ENCODE measurements at places on chromosomes 1 and 21. TPM values are rescaled to one million over a fixed set of nuclear protein-coding genes. Genes with fewer than 3 reads are reported as not detected.
A peak's percentile ranks its signal among the peaks of the same experiment; 100 is the strongest.

DNA sequence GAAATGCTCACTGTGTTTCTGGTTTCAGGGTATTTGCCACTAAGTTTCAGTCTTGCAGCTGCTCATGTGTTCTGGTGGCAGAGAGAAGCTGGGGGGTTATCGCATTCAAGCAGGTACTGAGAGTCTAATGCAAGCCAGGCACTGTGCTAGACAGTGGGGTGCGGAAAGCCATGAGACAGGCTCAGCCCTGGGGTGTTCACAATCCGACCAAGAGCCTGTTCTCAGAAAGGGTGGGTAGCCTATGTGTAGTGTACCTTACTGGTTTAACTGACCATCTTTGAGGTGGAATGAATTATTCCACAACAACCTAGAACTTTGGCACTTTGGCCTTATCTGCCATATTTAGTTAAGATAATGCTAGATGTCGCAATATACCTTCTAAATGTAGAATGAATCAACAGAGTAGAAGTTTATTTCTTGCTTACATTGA lies 55.3 kb upstream of the ROR1 start:
- DNase-seq, result no peak

The LCE2B gene
- not detected for total RNA-seq

DNA sequence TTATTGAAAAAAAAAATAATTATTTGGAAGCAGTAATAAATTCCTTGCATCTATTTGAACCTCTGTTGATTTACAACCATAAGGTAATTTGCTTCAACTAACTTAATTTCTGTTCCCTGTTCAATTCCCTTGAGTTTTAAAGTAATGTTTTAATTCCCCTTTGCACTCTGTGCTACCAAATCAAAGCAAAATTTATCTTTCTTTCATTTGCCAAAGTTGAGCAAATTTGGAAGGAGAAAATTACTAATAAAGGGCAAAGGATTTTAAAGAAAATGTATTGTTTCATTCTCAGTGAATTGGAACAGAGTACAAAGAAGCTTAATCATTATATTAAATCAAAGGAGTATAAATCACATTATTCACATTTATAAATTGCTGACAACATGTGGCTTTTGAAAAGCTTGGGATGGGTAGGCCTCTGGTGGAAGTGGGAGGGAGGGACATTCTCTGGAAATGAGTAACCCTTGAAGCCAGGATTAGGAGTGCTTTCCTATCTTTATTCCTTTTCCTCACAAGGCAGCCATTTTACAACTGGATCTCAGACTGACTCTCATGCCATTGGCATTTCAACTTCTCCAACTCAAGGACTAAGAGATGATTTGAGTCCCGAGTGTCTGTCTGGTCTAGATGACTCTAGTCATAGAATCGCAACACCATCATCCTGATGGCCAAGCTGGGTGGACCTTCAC lies 331.6 kb upstream of the DUSP10 start:
- DNase-seq, result no peak

- no peak for DNase-seq
Measured at GRCh38 chr1:203596673-203597210, 29.9 kb upstream of the ATP2B4 start.

GRCh38 chr1:114108751-114109255 lies 44.9 kb downstream of the SYT6 start:
- DNase-seq, result no peak

DNA sequence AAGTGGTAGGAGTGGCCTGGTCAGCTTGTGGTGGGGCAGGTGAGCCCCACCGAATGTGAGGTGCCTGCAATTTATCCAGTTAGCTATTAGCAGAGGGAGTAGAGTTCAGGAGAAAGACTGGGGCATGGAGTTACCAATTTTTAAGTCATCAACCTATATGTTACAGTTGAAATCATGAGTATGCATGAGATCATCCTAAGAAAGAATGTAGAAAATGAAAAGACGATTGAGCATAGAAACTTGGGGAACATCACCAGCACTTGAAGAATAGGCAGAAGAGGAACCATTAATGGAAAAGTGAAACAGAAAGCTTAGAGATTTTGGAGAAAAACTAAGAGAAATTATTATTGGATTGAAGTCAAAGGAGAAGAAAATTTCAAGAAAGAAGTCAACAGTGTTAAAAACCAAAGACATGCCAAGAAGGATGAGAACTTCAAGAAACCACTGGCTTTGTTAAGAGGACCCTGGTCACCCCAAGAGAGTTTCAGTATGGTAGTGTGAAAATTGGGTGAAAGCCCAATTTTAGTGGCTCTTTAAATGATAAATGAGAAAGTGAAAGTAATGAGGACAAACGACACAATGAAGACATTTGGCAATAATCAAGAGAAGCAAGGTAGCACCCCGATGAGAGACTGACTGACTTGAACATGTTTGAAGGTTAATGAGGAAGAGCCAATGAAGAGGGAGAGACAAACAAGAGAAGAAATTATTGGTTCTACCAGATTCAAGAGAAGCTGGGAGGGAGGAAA lies 36.7 kb downstream of the DNASE2B start:
- no peak for DNase-seq

- DNase-seq, result peak; percentile 80
Measured at GRCh38 chr1:236103646-236104218, 38.6 kb upstream of the GPR137B start.

DNA sequence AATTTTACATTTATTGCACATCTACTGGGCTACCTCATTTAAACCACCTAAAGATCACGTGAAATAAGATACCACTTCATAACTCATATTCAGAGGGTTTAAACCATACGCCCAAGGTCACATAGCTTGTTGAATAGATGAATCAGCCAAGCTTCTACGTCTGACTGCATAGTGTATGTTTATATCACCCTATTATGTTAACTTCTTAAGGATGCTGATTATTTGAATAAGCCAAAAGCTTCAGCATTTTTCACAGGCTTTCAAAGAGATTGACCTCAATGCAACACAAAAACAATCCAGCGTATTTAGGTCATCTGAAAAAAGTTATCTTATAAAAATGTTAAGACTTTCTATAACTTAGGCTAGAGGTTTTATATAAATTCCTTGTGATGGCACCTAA lies 373.8 kb downstream of the TGFB2 start:
- DNase-seq, result no peak

The GADD45A gene
- total RNA-seq, result 48.3 TPM

DNA sequence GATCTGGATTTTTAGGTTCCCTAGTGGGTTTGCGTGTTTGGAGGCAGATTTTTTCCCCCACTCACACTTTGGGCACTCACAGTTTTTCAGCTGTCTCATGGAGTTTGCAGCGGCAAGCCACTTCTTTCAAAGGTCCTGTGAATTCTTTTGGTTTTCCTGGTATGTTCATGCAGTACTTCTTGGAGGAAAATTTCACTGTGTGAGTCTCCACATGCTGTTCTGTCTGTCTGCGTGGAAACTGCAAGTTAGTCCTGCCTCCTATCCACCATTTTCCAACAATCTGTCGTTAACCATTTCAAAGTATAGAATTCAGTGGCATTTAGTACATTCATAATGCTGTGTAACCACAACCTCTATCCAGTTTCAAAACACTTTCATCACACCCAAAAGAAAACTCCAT lies 793 bp upstream of the FMO1 start:
- no peak for DNase-seq

DNA sequence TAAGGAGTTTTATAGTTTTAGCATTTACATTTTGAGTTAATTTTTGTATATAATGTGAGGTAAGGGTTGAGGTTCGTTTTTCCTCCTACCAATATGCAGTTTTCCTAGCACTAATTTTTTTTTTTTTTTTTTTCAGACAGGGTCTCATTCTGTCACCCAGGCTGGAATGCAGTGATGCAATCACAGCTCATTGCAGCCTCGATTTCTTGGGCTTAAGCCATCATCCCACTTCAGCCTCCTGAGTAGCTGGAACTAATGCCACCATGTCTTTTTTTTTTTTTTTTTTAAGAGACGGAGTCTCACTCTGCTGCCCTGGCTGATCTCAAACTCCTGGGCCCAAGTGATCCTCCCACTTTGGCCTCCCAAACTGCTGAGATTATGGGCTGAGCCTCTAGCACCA lies 2.5 kb upstream of the UBASH3A start:
- no peak for DNase-seq

GRCh38 chr1:84374991-84375696 lies 23.1 kb upstream of the DNASE2B start:
- DNase-seq, result no peak

The TFF2 gene
- not detected for total RNA-seq

DNA sequence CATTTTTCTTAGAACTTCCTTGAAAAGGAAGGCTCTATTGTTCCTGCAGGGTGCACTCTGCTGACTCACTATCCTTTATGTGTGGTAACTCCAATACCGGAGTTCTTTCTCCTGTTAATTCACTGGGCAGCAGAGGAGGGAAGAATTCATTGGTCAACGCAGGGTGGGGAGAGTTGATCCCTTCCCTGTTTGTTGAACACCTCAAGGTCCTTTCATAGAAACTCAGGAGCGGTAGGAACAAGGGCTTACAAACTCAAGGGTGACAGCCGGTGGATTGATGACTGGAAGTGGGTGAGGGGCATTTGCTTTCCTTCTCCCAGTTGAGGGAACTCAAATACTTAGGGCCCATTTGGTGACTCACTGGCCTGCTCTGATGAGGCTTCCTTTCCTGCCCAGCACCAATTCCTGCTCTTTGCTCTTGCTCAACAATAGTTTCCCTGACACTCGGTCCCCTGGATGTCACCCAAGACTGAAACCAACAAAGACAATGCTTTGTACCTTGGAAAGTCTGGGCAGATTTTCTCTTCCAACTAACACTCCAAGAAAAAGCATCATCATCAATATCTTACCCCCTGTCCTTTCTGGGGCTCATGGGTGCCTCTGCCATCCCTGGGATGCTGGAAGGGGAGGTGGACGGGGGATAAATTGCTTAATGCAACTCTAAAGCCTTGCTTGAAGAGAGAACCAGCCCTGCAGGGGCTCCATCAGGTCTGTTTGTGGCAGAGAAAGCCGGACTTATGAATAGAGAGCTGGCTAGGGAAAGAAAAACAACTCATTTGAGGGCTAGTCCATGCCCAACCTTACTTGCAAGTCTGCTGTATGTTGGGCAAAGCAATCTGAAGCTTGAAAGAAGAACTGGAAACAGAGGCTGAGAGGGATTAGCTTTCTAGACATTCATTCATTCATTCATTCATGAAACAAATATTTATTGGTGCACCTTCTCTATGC lies 9.3 kb downstream of the SLC26A9 start:
- DNase-seq, result no peak

GRCh38 chr1:241775021-241775420 lies 73.0 kb upstream of the EXO1 start:
- no peak for DNase-seq

- no peak for DNase-seq
Measured at GRCh38 chr1:52825868-52826267, 16.7 kb upstream of the ZYG11A start.

The AGO3 gene
- 25.1 TPM for total RNA-seq

DNA sequence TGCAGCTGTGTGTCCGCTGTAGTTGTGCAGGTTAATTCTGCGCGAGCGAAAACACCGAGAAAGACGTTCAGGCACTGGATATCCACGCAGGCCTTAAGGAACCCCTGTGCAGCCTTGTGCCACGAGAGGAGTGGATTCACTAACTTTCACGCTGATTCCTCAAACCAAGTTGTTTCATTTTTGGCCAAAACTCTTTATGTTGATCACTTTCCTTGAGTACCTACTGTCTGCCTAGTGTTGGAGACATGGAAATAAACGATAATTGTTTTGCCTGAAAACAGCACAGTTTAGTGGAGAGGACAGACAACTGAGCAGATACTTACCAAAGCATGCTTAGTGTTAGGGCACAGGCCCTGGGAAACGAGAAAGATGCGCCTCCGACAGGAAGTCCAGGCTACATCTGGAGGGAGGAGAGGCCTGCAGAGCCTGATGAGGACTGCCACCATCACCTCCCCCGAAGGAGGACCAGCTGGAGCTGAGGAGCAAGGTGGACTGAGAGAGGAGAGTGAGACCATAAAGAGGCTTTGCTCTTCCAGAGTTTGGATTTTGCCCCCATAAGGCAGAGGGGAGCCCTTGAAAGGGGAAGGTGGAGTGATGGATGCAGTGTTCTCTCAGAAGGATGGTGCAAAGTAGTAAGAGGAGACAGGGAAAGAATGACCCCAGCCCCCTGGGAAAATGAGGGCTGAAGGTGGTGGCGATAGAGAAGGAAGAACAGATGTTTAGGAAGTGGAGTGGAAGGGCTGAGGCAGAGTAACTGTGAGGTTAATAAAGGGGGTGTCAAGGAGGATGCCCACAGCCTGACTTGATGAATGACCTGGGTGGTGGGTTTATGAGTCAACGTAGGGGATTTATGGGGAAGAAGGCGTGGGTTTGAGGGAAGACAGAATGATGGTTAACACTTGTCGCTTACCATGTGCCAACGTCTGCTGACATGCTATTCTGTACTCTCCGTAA lies 956 bp upstream of the SCAF4 start:
- peak; percentile 49 for DNase-seq

- DNase-seq, result no peak
Measured at GRCh38 chr1:200081151-200081968, 53.9 kb downstream of the NR5A2 start.

The TTC22 gene
- total RNA-seq, result 6.9 TPM

DNA sequence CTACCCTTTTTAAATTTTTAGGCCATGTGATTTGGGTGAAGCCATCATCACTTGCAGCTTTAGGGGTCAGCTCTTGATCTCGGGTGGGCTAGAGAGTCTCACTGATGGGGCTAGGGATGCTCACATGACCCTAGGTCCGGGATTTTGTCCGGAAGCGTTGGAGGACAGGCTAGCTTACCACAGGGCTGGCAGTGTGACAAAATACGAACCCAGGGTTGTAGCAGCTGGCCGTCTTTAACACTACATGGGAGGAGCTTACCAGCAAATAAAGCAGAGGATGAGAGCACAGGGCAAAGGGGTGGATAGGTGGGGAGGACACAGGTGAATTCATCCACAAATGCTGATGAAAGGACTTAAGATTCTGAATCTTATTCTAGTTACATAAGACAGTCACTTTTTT lies 21.9 kb downstream of the GPR161 start:
- DNase-seq, result no peak

DNA sequence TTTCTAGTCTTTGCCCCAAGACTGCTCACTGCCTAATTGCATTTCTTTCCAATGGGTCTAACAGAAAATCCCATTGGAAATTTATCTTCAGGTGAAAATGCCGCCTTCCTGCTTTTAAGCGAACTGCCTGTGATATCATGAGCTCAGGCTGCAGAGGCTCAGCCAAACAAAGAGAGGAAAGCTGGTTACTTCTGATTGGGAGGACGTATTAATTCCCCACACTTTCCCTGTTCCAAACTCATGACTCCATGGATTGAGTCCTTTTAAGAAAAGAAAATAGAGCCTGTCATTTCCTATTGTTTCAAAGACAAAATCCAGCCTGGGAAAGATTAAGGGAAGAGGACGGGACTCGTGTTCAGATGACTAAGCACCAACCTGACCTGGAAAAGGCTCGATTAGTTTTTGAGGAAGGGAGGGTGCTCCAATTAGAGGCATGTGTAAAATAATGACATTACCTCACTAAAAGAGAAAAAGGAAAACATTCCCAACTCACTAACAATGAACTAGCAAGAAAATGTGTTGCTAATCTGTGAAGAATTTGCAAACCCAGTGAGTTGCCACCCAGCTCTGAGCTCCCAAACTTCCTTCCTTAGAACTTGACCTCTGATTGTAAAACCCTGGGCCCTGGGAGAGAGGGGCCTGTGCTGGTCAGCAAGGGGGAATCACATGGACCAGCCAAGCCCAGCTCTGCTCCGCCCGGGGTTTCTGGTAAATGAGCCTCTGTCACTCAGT lies 61.2 kb downstream of the TCP10L start:
- no peak for DNase-seq
